ENCODE measurements at places on chromosomes 5 and 9. TPM values are rescaled to one million over a fixed set of nuclear protein-coding genes. Genes with fewer than 3 reads are reported as not detected.

DNA sequence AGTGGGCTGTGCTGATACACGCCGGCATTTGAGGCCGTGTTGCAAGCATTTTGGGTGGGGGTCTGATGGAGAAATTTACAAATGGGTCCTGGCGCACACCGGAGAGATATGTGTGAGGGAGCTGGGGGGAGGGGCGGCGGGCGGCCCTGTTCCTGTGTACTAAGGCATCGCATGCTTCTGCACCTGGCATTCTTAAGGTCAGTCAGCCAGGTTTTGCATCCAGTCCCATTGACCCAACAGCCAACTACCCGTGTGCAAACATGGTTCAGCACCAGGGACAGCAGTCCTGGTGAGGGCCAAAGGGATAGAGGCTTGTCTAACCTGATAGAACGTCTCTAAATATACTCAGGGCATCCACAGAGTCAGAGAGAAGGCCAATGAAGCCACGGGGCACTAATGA, 839 bp downstream of the GABRG2 start:
- no peaks in the 10 kb centered on the region for H3K4me1 ChIP-seq
- no peak overlapping the region for H3K27ac ChIP-seq
- DNase-seq = peak; percentile 75
- H3K4me3 ChIP-seq = no peak overlapping the region

DNA sequence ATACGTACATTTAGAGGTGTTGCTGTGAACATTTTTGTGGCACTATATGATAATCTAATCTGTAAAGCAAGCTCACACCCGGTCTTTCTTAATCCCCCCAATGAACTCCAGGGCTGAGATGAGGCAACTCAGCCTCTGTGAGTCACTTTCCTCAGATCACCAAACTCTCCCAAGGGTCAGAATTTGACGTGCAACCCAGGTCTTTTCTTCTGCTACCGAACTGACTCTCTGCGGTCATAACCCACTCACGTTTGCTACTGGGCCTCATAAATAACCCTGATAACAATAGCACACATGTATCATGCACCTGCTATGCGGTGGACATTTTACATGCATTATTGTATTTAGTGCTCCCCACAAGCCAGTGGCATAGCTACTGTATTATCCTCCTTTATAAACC, 153.1 kb downstream of the DROSHA start:
- H3K36me3 ChIP-seq = no peaks in the 10 kb centered on the region
- H3K4me3 ChIP-seq = no peak overlapping the region

DNA sequence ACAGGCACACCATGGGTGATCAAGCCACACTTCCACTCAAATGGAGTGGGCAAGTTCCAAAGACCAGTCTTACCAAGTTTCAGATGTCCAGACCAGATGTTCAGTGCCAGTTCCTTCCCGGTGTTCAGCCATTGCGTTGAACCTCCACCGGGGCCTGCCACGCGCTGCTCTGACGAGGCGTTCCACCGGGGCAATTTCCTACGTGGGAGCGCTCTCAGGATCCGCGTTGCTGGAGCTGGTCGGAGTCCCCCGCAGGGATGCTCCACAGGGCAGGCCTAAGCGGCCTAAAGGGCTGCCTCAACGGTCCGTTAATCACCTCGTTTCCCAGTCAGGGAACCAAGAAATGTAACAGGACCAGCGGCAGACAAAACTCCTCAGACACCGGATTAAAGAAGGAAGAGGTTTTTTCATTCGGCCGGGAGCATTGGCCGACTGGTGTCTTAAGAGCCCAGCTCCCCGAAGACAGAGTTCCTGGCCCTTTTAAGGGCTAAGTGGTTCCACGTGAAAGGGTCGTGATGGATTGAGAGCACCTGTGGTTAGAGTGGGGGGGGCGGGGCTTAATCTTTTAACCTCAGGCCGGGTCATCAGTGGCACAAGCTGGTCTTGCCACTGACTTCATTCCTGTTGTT, 35.7 kb upstream of the PPP1R26 start:
- H3K27me3 ChIP-seq = no peaks in the 10 kb centered on the region
- H3K36me3 ChIP-seq = no peaks in the 10 kb centered on the region
- peaks cover 25% of the 10 kb centered on the region for H3K4me1 ChIP-seq
- no peak overlapping the region for H3K27ac ChIP-seq
- H3K4me3 ChIP-seq = no peak overlapping the region
- no peak for DNase-seq

DNA sequence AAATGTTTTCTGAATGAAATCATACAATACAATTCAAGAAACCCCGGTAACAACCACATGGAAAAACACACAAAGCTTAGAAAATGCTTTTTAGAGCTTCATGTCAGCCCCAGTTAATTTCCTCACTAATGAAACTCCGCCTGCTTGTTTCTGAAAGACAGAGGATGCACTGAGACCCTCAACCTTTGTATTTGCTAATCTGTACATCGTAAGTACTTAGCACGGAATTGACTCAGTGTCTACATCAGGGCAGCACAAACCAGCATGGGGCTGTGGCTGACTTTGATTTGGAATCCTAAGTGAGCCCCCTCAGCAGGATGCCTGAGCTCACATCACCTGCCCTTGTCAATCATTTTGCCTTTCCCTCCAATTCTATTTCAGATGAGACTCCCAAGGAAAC, 499.1 kb upstream of the MPDZ start:
- no peaks in the 10 kb centered on the region for H3K27me3 ChIP-seq
- DNase-seq = peak; percentile 32
- no peak overlapping the region for H3K4me3 ChIP-seq
- no peaks in the 10 kb centered on the region for H3K4me1 ChIP-seq
- no peaks in the 10 kb centered on the region for H3K36me3 ChIP-seq
- no peak overlapping the region for H3K27ac ChIP-seq

DNA sequence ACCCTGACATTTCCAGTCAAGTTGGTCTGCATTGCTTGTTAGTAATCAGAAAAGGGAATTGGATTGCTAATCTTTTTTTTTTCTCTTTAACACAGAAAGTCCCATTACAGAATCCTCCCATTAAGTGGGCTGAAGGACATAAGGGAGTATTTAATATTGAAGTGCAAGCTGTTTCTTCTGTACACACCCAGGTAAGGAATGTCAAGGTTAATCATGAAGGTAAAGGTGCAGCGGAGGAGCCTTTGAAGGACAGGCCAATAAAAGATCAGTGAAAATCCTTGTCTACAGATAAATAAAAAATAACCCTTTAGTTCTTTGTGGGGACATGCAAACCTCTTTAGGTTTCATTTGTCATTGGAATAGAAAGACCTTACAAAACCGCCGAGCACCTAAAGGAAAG, 161.4 kb downstream of the DOCK8 start:
- H3K4me3 ChIP-seq = no peak overlapping the region
- H3K36me3 ChIP-seq = peaks cover 50% of the 10 kb centered on the region
- no peak for DNase-seq

GRCh38 chr5:96344678-96345577, 88.1 kb downstream of the PCSK1 start:
- H3K27me3 ChIP-seq = no peaks in the 10 kb centered on the region
- H3K4me3 ChIP-seq = no peak overlapping the region
- peak overlapping the region; percentile 54 for H3K27ac ChIP-seq

BSPRY gene
- 28.9 TPM for polyA plus RNA-seq

PCDHB8 gene
- polyA plus RNA-seq = not detected

Measured in stomach (tissue), 19 donors.